ENCODE measurements at places on chromosomes 12 and 14.

DNA sequence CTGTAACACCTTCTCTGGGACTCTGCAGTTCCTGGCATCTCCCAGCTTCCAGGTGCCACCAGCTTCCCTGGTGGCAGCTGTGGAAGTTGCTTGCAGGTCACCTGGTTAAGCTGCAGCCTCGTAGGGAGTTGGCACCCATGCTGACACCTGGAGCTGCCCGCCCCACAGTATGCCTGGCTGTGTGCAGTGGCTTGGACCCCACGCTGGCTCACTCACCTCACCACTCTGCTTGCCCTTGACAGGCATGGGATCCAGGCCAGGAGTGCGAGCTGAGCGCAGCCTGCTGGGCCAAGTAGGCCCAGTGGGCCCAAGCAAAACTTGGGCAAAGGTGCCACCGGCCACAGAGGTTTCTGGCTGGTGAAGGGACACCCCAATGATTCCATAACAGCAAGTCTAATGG is 48.5 kb downstream of the EGLN3 start:
- DNase-seq = no peak

DNA sequence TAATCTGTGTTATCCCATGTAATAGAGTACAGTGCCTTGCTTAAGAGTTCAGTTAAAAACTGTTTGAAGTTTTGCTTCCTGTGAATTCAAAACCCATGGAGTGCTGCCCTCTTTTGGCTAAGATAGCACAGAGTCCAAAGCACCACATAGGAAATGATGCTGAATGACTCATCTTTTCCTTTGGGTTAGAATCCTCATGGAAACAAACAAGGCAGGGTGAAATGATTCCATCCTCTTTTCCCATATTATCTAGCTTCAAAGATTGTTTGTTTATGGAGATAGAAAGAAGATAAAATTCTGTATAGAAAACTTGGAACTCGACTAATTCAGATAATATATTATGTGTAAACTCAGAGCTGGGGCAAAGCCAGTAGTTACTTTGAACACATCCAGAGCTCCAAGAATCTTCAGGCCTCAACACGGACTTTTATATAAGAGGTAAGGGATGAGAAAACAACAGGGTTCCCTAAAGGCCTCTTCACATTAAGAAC is 87.4 kb downstream of the OTOGL start:
- peak; percentile 97 for DNase-seq

- DNase-seq = no peak
Observed at GRCh38 chr14:95052016-95052585, 105.2 kb downstream of the DICER1 start.

DNA sequence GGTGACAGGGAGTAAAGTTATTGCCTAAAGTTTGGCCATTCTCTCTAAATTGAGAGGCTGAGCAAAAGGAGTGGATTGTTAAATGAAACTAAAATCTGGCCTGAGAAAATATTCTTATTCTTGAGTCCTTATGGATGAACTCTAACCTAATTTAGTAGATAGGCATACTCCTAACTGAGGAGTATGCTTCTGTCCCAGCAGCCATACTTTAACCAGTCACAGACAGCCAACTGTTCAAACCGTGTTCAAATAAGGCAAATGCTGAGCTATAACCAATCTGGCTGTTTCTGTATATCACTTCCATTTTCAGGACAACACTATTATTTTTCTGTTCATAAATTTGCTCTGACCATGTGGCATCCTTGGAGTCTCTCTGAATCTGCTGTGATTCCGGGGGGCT is 75.9 kb upstream of the RERGL start:
- DNase-seq = no peak

DNA sequence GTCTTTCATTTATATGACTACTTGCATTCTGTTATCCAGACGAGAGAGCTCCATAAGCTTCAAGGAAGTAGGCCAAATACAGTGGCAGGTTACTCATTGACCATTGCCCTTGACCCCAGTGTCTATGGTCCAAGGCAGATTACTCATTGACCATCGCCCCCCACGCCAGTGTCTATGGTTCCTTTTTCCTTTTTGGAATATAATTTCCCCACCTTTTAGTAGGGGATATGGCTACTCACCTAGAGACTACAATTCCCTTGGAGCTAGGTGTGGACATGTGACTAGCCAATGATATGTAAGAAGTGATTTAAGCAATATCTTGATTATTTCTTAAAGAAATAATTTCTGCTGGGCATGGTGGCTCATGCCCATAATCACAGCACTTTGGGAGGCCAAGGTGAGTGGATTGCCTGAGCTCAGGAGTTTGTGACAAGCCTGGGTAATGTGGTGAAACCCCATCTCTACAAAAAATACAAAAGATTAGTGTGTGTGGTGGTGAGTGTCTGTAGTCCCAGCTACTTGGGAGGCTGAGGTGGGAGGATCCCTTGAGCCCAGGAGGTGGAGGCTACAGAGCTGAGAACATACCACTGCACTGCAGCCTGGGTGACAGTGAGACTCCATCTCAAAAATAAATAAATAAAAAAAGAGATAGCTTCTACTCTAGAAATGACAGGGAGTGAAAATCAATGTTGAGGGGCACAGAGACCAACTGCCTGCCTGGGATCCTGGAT is 32.6 kb downstream of the SIX4 start:
- DNase-seq = no peak
